ENCODE measurements at places on chromosomes 13 and 19.

- DNase-seq: no peak
Measured at GRCh38 chr13:41463838-41464602, 6.7 kb downstream of the RGCC start.

GRCh38 chr13:55554741-55555140 is 1586.0 kb upstream of the PRR20A start:
- no peak for DNase-seq

DNA sequence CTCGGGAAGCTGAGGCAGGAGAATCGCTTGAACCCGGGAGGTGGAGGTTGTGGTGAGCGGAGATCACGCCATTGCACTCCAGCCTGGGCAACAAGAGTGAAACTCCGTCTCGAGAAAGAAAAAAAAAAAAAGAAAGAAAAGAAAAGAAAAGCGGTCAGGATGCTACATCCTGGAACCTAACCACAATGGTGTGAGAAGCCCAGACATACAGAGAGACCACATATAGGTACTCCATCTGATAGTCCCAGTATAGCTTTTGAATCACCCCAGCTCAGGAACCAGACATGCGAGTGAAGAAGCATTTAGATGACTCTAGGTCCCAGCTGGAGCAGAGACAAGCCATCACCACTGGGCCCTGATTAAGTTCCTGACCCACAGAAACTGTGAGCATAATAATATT is 3.2 kb downstream of the IFNL1 start:
- no peak for DNase-seq

DNA sequence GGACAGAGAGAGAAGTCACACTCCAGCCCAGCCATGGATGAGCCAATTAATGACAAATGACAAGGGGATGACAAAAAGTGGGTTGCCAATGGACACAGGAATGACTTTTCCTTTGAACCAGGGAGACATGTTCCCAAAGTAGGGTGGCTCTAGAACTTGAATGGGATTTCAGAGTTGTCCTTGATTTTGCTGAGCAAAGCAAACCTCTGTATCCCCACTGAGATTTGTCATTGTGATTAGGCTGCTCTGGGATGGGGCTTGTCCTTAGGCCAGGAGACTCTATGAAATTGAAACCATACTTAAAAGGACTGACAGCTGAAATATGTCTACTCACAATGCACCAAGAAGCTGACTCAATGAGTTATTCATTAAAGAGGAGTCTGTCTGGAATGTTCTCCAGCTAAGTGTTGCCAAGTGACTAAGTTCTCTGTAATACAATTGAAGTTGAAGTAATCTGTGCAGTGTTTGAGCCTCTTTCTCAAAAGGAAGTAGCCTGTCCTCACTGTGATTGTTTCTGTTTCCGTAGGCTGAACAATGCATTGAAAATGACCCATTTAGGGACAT is 69.0 kb upstream of the PCDH9 start:
- DNase-seq: no peak

GRCh38 chr19:3949294-3949693 is 16.4 kb downstream of the NMRK2 start:
- DNase-seq: no peak

GRCh38 chr13:34419025-34419424 is 523.0 kb upstream of the NBEA start:
- DNase-seq: no peak

- no peak for DNase-seq
Measured at GRCh38 chr19:28159065-28159464, 1053.9 kb downstream of the UQCRFS1 start.

GRCh38 chr19:51399231-51399630 is 8.8 kb upstream of the C19orf84 start:
- DNase-seq: no peak

DNA sequence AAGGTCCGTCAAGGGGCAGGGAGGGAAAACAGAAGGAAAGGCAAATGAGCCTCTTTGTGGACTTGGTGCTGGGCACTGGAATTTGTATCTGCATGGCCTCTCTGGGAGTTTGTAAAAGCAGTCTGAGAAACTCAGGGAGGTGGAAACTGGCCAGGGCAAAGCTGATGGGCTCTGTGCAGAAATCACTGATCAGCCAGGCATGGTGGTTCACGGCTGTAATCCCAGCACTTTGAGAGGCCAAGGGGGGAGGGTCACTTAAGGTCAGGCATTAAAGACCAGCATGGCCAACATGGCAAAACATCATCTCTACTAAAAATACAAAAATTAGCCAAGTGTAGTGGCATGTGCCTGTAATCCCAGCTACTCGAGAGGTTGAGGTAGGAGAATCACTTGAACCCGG is 369.9 kb upstream of the ZNF507 start:
- DNase-seq: no peak

GRCh38 chr19:28868836-28869235 is 344.1 kb downstream of the UQCRFS1 start:
- no peak for DNase-seq

DNA sequence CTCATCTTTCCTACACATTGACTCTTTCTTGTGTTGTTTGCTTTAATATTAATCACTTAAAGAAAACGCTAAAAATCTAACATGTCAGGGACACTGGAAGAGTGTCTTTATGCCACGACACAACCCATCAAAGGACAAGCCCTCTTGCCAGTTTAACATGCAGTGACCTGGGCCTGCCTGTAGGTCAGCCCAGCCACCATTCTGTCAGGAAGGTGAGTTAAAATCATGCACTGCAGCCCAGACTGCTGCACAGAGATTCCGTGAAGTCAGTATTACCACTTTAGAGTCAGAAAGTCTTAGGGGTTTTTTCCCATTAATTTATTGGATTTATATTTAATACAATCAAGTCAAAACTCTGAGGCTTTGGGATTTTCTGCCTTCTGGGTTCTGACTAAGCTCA is 58.0 kb downstream of the TNFRSF19 start:
- no peak for DNase-seq

DNA sequence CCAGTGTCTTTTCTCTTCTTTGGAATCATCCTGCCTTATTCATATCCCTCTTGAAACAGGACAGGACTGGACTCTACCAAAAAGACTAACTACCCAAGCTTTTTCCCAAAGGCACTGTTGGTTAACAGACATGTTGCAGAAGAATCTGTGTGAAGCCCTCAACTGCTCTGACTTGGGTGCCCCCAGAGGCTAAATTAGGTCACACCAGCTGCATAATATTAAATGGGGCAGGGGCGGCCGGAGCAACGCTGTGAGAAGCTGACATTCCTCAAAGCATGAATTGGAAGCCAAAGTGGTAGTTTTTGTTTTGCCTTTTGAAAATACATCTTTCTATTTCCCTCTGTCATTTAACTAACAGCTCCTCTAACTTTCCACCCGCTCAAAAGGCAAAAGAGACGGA is 185.9 kb downstream of the LHFPL6 start:
- peak; percentile 38 for DNase-seq

DNA sequence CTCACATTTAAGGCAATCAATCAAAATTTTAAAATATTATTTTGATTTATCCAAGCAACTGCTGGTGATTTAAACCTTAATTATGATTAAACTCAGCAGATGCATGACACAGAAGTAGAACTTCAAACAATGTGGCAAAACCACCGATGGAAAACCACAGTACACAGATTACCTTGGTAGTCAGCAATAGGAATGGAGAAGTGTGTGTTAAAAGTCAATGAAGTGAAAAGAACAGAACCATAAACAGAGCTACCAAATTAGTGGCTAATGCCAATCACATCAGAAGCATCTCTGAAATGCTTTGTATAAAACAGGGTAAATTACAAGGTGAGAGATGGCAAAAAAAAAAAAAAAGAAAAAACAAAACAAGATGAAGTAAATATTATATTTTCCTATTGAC is 31.2 kb downstream of the KATNAL1 start:
- no peak for DNase-seq

DNA sequence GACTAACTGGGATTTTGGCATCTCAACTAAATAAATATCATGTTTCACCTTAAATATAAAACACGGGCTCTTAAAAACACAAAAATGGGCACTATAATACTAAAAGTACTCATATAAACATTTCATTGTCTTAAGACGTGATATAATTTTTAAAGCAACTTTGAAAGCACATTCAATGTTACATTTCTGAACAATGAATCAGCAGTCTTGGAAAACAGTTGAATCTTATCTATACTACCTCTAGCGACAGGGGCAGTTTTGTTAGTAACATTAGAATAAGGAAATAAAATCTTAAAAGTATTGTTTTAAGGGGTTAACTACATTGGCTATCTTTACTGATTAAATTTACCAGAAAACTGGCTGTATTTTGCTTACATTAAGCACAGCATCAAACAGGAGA is 156.9 kb downstream of the UGGT2 start:
- no peak for DNase-seq

DNA sequence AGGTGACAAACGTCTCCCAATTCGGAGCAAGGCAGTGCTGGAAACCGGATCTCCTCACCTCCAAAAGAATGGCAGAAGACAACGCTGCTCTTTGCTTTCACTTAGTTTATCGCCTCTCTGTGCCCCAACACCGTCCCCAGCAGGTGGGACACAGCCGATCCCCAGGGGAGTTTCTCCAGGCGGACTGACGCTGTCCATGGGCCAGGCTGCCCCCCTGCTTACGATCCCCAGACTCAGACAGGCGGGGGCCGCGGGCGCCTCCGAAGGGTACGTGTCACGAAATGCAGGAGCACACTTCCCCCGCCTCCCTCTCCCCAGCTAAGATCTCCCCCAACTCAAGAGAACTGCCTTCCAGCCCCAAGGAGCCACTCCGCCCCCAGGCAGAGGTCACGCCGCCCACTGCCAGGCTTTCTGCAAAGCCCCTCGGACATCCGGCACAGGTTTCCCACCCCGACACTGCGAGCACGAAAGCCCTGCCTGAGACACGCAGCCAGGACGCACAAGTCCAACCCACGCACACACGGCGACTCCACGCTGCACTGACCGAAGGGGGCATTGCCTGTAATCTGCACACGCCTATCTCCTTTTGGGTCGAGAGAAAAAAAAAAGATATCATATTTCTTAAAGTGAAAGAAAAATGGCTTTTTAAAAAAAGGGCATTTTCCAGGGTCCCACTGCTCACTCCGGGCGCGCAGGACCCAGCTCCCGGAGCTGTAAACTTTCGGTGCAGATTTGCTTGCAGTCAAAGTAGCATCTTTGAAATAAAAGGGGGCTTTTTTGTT is 2.0 kb downstream of the SPRY2 start:
- peak; percentile 85 for DNase-seq

DNA sequence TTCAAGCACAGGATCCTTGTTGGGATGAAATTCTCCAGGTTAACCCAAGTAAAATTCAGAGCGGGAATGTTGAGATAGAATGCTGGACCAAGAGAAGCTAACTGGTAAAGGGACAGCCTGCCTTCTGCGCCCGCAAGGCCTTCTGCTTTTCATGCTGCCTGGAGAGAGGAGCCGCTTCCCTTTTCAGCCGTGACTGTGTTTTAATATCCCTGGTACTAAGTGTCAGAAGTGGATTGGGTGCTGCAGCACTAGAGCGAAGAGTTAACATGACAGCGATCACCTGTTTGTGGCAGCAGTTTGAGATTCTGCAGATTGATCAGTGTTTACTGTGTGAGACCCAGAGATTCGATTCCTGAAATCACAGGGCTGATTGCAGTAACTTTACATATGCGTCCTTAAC is 197.4 kb upstream of the ZNF536 start:
- DNase-seq: no peak

- DNase-seq: no peak
Measured at GRCh38 chr19:47644199-47644598, 35.3 kb downstream of the BICRA start.

GRCh38 chr13:112734696-112735547 is 45.1 kb downstream of the ATP11A start:
- no peak for DNase-seq

GRCh38 chr13:71030784-71031183 is 836.2 kb downstream of the DACH1 start:
- no peak for DNase-seq

GRCh38 chr19:355134-355533 is 10.5 kb upstream of the MIER2 start:
- no peak for DNase-seq

DNA sequence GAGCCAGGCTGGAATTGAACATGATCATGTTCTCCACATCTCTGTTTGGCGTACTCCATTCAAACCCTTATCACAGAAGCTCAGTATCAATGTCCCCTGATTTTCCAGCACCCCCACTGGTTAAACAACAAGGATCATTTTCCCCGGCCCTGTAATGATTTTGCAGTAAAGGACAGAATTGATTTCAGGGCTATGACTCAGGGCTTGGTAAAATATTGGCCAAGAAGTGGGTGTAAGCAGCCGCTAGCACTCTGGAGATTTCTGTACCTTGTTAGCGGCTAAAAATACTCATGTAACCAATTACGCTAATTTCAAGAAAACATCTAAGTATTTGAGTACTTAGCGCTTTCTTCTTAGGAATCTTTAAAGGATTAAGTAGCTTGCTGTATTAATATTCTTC is 69.5 kb upstream of the FNDC3A start:
- no peak for DNase-seq

- DNase-seq: no peak
Measured at GRCh38 chr13:37984357-37984756, 114.8 kb upstream of the TRPC4 start.

DNA sequence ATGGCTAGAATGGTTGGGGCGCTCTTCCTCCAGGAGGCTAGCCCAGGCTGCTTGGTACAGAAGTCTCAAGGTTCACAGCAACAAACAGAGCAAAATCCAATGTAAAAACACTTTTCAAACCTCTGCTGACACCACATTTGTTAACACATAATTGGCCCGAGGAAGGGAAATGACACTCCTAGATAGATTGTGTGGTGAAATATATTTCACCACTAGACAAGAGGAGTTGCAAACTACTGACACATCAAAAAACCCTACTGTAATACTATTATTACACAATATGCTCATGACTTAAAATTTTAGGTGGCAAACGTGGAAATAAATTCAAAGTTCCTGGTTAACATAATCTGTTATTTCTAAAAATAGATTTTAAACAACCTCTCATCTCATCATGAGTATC is 643.6 kb downstream of the PCDH9 start:
- no peak for DNase-seq

- DNase-seq: no peak
Measured at GRCh38 chr19:35392742-35393715, 22.2 kb downstream of the GPR42 start.

DNA sequence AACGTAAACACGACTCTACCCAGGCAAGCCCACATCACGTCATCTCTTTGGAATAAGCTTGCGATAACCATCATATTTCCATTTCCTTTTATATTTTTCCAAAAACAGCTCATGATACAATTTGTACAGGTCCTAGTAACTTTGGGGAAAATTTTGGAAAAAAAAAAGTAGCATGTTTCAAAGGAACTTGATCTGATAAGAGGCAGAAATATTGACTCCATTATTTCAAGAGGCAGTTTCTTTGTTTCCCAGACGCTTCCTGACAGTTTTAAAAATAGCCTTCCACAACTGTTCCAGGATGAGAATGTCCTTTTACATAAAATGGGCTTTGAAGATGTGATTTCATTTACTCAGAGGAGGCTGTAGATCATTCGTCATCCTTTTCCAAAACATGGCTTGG is 23.1 kb downstream of the KLF2 start:
- DNase-seq: no peak

GRCh38 chr13:103898481-103898880 is 832.3 kb upstream of the SLC10A2 start:
- no peak for DNase-seq
